IMR-90 (cell line): ENCODE measurements at places on chromosomes 12 and 14. TPM values are rescaled to one million over a fixed set of nuclear protein-coding genes. Genes with fewer than 3 reads are reported as not detected.
A peak's percentile ranks its signal among the peaks of the same experiment; 100 is the strongest.

SDSL gene
- 10.9 and 13.4 TPM in 2 replicates for polyA plus RNA-seq

GRCh38 chr14:24058260-24058950, 6.6 kb downstream of the CARMIL3 start:
- no peaks in the 10 kb centered on the region for H3K4me1 ChIP-seq
- peak; percentile 64 for DNase-seq
- no peak overlapping the region for H3K27ac ChIP-seq

TEX22 gene
- polyA plus RNA-seq = 0.10 and 0.11 TPM in 2 replicates

DNA sequence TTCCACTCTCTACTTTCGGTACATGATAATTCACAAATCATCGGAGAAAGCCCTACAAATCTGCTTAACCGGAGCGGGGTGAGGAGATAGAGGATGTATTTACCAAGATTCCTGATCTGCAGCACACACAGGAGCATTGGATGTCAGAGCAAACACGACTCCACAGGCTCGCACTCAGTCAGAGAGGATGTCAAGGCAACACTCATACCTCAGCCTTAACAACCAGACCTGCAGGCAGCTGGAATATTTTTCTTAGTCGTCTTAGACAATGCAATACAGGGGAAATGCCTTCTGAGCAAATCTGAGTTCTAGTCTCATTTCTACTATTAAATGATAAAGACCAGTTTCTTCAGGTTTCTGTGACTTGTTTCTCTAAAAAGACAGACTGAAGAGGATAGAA, 159.3 kb upstream of the CPNE8 start:
- no peak overlapping the region for H3K27ac ChIP-seq
- H3K4me3 ChIP-seq = no peak overlapping the region
- DNase-seq = no peak
- no peaks in the 10 kb centered on the region for H3K27me3 ChIP-seq
- H3K4me1 ChIP-seq = no peaks in the 10 kb centered on the region

- no peak overlapping the region for H3K27ac ChIP-seq
- no peaks in the 10 kb centered on the region for H3K27me3 ChIP-seq
- no peak overlapping the region for H3K4me3 ChIP-seq
- DNase-seq = no peak
- no peaks in the 10 kb centered on the region for H3K36me3 ChIP-seq
These were observed 184.6 kb upstream of the TMEM260 start for GRCh38 chr14:56394826-56395530.

DNA sequence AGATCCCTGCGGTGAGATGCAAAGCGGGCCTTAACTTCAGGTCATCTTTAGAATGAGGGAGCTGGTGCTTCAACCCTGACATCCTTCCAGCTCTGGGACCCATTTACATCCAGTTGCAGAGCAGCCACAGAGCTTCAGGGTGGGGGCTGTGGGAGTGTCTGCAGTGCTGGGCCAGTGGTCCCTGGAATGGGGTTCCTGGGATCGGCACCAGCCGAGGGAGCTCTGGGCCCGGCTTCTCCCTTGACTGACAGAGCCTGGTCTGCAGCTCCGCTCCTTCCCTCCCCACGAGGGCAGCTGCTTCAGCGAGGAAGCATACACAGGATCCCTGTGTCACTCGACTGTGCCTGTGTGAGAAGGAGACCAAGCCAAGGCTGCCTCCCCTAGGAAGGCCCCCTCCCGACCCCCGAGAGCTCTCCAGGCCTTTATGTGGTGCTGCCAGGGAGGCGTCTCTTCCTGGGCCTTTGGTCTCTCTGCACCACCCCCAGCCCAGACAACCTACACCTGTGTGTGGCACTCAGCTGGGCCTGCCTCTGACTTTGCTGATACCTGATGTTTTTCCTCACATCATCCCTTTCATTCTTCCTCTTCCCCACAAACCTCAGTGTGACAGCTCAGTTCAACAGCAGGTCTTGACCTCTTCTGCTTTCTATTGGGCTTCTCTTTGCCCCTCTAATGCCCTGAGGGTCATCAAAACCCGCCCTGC, 48.1 kb upstream of the RIN3 start:
- H3K36me3 ChIP-seq = no peaks in the 10 kb centered on the region

DNA sequence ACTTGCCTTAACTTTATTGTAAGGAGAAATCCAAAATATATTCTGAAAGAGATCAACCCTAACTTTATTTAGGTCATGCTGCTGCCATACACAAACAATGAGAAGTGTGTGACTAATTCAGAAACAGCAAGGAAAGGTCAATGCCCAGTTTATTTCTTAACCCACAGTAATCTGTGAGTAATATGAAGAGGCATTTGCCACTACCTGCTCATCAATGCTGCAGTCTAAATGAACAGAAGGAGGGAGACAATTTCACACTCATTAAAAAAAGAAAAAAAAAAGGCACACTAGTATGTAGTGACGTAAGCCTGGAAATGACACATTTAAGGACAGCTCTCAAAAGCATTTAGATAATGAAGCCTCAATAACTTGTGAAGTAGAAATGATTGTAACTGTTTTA, 90.5 kb upstream of the FOXN3 start:
- no peaks in the 10 kb centered on the region for H3K36me3 ChIP-seq
- H3K4me1 ChIP-seq = peaks cover 36% of the 10 kb centered on the region
- H3K4me3 ChIP-seq = no peak overlapping the region
- H3K27me3 ChIP-seq = no peaks in the 10 kb centered on the region
